Stimulated activated CD8-positive, alpha-beta memory T cell treated with anti-CD3 and anti-CD28 coated beads, Interleukin-15, amount 100 ng/mL, for 1 hour (primary cell): ENCODE measurements at places on chromosomes 11 and 22.
A peak's percentile ranks its signal among the peaks of the same experiment; 100 is the strongest.

DNA sequence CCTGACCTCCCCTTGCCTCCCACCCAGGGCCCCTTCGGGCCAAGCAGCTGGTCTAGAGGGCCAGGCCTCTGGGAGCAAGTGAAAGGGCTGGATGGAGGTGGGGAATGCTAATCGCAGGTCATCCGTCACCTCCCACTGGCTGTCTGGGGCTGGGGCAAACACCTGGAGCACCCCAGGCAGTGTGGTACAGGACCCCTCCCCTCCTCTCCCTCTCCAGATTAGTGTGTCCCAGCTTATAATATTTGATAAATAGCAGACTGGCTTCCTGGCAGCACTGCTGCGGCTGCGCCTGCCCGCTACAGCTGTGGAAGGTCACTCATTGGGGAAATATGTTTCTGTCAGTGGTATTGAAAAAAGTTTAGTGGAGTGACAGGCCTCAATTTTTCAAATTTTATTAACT, 90.7 kb upstream of the PHOX2A start:
- no peak for DNase-seq

DNA sequence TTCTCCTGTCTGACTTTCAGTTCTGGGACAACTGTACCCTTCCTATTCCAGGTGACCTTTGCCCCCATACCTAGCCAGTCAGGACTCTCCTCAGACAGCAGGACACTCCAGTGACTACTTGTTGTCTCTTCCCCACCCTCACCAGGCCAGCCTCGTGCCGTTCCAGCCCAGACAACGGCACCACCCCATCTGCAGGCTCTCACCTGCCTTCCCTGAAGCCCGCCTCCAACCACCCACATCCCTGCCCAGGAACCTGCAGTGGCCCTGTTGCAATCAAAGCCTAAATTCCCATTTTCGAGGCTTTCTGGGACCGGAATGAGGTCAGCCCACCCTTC, 3.7 kb downstream of the IL2RB start:
- DNase-seq, result no peak

DNA sequence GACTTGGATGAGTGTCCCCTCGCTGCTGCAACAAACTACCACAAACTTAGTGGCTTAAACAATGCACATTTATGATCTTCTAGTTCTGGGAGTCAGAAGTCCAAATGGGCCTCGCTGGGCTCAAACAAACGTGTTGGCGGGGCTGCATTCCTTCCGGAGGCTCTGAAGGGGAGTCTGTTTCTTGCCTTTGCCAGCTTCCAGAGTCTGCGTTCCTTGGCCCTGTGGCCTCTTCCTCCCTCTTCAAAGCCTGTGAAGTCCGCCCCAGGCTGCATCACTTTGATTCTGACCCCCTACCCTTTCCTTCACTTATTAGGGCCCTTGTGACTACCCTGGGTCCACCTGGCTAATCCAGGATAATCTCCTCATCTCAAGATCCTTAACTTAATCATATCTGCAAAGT, 80.3 kb upstream of the NECTIN1 start:
- no peak for DNase-seq

DNA sequence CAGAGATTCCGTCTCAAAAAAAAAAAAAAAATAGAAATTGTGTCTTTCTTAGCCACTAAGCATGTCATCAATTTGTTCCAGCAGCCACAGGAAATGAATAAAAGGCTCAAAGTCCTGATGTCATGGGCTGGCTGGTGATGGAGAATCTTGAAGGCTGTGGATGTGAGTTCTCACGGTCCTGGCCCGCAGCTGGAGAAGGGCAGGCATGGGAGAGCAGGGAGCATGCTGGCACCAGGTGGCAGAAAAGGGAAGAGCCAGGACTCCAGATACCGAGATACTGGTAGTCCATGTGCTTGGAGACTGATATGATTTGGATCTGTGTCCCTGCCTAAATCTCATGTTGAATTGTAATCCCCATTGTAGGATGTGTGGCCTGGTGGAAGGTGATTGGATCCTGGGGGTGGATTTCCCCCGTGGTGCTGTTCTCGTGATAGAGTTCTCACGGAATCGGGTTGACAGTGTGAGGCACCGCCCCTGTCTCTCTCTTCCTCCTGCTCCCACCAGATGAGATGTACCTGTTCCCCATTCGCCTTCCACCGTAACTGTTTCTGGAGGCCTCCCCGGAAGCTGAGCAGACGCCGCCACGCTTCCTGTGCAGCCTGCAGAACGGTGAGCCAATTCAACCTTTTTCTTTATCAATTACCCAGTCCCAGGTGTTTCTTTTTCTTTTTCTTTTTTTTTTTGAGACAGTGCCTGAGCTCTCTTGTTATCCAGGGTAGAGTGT, 18.1 kb downstream of the MRGPRD start:
- no peak for DNase-seq

GRCh38 chr11:97850701-97851100, 1170.0 kb upstream of the CNTN5 start:
- DNase-seq, result no peak

DNA sequence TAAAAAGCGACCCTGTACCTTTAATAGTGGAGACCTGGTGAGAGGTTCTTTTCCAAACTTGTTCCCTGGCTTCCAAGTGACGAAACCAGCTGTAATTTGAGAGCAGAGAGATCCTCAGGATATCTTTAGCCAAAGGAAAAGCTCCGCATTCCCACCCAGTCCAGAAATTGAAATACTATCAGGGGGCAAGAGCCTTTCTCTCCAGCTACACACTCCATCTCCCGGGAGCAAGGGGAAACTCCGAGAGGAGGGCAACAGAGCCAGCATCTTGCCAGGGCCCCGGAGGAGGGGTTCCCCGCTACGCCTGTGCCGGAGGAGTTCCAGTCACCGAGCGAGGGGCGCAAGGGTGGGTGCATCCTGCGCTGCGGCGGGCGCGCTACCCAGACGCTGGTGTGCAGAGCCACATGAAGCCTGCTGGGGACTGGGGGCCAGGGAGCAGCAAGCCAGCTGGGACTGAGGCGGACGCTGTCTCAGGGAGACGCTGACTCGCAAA, at the start of gene FIBIN:
Gene FIBIN, plus strand, starts transcription at position 148 of the 493 bp plus-strand sequence. CDS start 415 bp downstream, outside the sequence.
- no peak for DNase-seq

- DNase-seq, result peak; percentile 49
Observed at GRCh38 chr22:38056969-38057891, at the start of gene PICK1. PICK1 (plus strand) TSS chr22:38057404; CDS start chr22:38057810, 406 bp downstream.

DNA sequence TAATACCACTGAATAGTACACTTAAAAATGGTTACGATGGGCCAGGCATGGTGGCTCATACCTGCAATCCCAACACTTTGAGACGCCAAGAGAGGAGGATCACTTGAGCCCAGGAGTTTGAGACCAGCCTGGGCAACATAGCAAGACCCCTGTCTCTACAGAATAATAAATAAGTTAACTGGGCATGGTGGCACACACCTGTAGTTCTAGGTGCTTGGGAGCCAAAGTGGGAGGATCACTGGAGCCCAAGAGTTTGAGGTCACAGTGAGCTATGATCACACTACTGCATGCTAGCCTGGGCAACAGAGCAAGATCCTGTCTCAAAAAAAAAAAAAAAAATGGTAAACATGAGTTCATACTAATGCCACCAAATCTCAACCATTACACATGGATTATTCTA, 61.3 kb downstream of the CD6 start:
- no peak for DNase-seq

GRCh38 chr22:49751966-49752597, 75.6 kb downstream of the BRD1 start:
- no peak for DNase-seq

DNA sequence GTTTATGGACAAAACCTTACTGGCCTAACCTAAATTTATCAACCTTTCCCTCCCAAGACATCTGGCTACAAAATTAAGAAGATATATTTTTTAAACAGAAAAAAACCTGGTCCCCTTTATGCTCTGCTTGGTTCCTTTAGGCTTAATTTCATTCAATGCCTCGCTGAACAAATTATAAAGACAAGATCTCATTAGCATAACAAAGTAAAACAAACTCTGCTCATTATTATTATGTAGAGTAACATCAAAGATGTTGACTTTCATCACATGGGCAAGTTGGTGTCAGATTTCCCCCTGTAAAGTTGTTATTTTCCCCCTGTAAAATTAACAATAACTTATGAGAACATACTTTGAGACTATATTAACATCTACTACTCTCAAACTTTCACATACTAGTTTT, 11.0 kb downstream of the RRAS2 start:
- DNase-seq, result no peak

- no peak for DNase-seq
Observed at GRCh38 chr22:49522582-49523373, 304.9 kb downstream of the BRD1 start.

DNA sequence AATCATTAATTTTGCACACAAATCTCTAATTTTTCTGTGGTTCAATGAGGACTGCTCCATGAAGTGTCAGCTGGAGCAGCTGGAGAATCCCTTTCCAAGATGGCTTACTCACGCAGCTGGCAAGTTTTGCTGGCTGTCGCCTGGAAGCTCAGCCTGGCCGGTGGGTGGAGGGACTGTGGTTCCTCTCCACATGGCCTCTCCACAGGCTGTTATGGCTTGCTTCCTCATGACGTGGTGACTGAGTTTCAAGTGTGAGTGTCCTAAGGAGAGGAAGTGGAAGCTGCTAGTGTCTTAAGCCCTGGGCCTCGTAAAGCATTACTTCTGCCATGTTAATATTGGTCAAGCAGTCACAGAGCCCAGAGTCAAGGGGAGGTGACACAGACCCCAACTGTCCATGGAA, 14.0 kb upstream of the NRIP3 start:
- no peak for DNase-seq

DNA sequence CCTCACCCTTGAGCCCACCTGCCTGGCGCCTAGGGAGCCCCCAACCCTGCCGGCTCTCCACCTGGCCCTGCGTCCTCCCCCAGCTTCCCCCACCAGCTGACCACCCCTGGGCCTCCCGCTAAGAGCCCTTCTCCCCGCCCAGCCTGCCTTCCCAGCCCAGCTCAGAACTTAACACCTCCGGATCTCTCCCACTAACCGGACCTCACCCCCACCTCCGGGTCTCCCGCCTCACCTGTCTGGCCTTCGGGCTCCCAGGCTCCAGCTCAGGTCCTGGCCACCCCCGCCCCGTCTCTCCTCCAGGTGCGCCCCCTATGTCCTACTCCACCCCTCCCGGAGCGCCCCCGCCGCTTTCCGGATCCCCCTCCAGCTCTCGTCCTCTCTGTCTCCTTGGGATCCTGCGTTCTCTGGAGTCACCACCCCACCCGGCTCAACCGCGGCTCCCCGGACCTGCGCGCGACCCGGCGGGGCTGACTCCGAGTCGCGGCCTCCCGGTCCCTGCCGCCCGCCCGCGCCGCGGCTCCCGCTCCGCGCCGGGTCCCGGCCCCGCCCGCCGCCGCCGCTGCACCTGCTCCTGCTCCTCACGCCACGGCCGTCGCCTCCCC, at the start of gene KCNJ11:
Gene KCNJ11, minus strand, starts transcription at position 51 of the 602 bp plus-strand sequence. CDS start 568 bp downstream, outside the sequence.
- peak; percentile 8 for DNase-seq

DNA sequence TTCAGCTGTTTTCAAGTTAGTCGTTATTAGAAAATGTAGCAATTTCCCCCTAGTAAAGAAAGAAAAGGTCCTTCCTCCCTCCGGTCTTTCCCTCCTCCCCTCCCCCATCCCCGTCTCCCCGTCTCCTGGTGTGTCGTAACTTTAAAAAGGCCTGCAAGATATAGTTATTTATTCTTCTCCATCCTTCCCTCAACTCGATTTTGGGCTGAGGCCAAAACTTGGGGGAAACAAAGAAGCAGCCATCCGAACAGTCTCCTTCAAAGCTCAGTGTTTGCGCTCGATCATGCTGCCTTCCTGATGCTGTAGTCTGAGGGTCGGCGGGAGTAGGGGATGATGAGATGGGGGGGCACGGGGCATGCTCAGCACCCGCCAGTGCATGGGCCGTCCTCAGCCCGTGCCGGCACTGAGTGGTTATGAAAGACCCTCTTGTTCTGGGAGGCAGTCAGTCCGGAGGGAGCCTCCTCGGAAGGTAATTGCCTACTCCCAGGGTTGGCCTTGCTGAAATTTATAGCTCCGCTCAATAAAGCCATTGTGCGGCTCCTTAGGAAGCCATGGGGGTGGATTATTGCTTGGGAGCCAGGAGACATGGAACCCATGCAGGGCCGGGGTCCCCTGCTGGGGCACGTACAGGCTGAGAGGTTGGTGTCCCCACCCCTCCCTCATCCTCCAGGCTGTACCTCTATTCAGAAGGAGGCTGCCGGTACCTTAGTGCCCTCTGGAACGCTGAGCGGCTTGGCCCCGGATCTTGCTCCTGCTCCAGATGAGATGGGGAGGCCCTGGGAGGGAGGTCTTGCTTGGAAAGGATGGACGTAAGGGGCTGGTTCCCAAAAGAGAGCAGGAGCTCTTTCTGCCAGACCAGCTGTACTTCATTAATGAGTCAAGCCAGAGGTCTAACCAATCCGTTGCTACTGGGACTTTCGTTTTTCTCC, 212.7 kb upstream of the CADM1 start:
- no peak for DNase-seq

- DNase-seq, result no peak
Observed at GRCh38 chr11:108933630-108934029, 268.8 kb downstream of the DDX10 start.

- DNase-seq, result no peak
Observed at GRCh38 chr11:104291646-104292045, 127.7 kb upstream of the PDGFD start.

DNA sequence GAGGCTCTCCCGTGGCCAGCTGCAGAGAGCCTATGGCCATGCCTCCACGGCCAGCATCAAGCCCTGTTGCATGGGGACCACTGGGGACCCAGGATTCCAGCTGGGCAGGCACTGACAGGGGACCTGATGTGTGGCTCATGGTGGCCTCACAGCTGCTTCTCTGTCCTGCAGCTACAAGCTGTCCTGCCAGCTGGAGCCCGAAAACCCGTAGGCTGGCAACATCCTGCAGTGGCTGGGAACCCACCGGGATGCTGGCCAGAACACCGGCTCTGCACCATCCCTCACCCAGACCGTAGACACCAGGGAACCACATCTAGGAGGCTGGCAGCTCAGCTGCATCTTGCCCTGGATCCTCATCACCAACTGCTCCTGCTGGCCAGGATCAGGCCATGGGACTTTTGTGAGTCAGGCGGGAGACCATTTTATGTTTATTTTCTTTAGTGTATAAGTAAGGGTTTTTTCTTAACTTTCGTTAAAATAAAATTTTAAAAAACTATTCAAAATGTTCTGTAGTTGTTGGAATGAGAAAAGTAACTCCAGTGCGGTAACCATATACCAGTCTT, 7.9 kb downstream of the RGL4 start:
- no peak for DNase-seq
